T follicular helper cell (primary cell): ENCODE measurements at places on chromosomes 5 and 9.
A peak's percentile ranks its signal among the peaks of the same experiment; 100 is the strongest.

GRCh38 chr5:64693636-64694035 lies 3.3 kb downstream of the SHISAL2B start:
- DNase-seq, result no peak

GRCh38 chr9:94160594-94161501 lies 76.6 kb downstream of the PTPDC1 start:
- DNase-seq, result no peak

DNA sequence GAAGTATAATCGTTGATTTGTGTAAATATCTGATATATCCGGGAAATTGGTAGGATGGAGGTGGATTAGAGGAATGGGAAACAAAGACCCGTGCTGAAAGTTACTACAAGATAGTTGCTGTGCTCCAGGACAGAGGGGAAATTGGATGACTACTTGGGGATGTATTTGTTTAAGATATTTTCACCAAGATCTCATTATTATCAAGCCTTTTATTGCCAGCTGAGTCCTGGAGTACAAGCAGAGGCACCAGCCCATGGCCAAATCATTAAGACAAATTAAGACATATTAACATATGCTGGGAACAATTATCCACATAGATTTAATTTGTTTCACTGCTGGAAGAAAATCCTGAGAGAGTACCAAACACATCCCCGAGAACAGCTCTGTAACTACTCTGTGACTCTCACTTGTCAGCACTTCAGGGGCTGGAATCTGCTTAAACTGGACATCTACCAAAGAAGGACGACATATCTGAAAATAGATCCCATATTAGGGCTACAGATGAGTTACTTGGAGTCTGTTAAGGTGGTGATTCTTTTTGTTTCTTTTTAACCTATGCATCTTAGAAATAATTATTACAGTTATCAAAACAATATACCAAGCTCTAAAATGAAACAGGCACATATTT lies 68.2 kb downstream of the SLC1A1 start:
- no peak for DNase-seq

- DNase-seq, result no peak
Observed at GRCh38 chr9:12680757-12681156, 12.4 kb upstream of the TYRP1 start.

DNA sequence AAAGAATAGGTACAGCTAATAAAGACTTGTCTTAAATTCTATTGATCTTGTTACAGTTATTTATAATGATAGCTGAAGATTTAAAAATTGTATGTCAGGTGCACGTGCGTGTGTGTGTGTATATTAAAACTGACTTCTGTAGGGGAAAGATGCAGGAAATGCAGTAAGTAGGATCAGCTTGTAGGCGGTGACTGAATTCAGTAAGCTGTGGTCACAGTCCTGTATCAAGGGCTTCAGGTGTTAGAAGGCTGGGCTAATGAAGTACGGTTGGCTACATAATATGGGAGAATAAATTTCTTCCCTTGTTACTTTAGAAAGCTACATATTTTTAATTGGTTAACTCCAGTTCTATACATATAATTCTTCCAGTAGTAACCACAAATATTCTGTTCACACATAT lies 54.2 kb downstream of the LNPEP start:
- no peak for DNase-seq

DNA sequence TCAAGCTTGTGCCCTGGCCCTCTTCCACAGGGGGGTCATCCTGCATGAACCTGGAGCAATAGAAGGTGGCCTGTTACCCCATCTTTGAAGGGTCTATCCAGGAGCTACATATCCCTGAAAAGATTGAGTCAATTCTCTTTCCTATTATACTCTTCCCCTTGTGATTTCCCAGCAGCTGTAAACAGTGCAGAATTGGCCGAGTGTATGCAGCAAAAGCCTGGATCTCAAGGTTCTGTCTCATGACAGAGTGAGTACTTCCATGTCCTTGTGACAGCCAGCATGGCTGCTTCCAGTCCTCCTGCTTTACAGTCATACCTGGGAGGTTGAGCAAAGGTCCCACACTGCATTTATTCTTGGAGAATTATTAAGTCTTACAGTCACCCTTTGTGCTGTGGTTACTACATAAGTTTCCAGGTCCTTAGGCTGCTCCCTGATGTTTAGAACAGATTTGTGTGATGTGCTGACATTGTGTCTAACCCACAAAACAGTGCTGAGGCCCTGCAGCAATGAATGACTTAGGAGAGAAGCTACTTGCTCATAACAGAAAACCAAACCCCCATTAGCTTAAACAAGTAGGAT lies 67.5 kb downstream of the NREP start:
- no peak for DNase-seq

DNA sequence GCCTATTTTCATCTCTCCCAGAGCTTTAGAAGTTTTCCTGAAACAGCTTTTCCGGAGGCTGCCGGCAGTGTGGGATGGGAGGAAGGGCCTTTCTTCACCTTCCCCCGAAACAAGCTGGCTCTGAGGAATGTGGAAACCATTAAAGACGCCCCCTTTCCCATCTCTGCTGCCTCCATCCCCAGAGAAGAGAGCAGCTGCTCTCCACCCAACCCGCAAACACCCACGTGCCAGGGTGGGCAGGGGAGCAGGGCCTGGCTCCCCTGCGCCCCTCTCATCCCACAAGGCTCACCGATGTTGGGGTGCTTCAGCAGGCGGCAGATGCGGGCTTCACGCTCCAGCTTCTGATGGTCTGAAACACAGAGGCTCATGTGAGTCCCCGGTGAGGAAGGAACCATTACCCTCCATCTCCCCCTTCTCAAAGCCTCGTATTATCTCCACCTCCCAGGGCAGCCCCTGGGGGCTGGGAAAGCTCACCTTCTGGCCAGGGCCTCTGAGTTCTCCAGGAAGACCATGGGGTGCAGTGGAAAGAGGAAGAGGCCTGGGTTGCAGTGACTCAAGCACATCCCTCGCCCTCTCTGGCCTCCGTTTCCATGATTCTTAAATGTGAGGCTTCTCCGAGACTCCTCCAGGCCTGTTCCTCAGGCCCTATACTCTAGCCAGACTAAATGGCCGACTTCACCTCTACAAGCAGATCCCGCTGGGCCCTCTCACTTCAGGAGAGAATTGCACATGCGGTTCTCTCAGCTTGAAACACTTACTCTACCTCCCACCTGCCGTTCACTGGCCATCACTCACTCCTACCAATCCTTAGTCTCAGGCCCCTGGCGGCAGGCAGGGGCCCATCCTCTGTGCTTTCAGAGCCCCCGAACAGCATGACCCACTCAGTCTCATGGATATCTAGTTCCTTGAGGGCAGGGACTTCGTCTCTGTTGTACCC lies 24.6 kb downstream of the CAMK2A start:
- DNase-seq, result no peak

DNA sequence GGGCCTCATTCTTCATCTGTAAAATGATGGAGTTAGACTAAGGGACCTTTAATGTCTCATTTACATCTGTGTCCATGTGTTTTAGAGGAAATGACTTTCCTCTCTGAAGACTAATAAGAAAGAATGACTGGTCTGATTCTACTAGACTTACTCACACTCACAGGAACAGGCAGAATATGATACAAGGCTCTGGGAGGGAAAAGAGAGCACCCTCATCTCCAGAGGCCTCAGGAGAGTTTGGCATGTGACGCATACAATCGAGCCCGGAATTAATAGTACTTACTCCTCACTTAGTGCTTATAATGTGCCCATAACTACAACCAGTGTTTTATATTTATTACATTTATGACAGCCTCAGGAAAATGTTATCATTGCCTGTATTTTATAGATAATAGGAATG lies 608.7 kb downstream of the KCTD16 start:
- no peak for DNase-seq

- DNase-seq, result no peak
Observed at GRCh38 chr5:120447706-120448239, 16.3 kb upstream of the PRR16 start.

DNA sequence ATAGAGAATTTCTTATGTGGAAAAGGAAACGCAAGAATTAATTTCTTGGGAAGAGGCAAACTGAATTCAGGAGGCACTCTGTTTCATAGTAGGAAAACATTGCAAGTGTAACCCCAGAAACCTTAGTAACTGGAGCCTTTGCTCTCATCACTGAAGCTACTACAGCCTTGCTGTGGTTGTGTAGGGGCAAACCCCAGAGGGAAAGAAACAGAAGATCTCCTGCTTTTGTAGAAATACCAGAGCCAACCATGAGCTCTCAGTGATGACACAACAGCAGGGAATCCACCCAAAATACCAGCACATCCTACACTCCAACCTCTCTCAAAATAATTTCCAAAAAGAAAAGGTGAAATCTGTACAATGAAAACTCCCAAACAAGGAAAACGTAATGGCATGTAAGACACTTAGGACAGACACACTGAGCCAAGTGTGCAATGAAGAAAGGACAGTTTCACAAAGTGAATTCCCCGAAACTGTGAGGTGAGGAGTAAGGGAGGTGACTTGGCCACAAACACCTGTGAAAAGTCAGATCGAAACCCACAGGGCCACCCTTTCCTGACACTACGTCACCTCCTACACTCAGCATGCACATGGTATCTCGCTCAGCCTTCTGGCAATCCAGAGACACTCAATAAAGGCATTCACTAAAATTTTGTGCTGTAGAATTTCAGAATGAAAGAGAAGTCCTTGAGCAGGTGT lies 8.5 kb upstream of the ACSL6 start:
- peak; percentile 40 for DNase-seq

- no peak for DNase-seq
Observed at GRCh38 chr5:146549615-146550014, 33.6 kb upstream of the GPR151 start.

- no peak for DNase-seq
Observed at GRCh38 chr5:75138689-75139088, 86.3 kb upstream of the GCNT4 start.

DNA sequence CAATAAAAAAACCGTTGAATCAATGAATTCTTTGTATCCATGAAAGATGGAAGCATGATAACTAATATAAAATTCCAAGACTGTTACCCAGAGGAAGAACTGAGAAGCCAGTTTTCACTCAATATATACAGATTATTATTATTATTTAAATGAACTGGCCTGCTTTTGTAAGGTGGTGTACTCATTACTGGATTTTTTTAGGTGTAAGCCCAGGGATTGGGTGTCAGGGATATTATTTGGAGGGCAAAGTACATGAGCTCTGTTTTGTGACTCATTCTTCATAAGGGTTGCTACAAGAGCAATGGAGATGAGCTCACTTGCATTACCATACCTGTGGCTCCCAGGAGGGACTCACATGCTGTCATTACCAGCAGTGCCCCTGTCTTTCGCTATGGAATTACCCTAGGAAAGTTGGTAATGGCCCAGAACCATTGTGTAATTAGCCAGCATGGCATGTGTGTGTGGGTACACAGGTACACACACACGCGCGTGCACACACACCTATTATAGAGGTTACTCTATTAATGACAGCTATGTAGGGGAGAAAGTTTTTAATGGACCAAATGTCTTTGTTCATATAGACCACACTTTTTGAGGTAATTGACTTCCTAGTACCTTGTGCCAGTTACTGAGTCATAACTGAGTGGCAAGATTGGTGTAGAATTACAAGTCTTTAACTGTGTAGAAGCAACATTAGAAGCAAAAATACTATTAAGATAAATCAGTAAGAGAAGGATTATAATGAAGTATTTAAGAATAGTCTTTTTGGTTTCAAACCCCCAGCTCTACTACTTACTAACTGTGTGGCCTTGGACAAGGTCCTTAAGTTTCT lies 143.4 kb downstream of the GDNF start:
- DNase-seq, result no peak

GRCh38 chr9:120351106-120351505 lies 228.9 kb downstream of the CDK5RAP2 start:
- no peak for DNase-seq

DNA sequence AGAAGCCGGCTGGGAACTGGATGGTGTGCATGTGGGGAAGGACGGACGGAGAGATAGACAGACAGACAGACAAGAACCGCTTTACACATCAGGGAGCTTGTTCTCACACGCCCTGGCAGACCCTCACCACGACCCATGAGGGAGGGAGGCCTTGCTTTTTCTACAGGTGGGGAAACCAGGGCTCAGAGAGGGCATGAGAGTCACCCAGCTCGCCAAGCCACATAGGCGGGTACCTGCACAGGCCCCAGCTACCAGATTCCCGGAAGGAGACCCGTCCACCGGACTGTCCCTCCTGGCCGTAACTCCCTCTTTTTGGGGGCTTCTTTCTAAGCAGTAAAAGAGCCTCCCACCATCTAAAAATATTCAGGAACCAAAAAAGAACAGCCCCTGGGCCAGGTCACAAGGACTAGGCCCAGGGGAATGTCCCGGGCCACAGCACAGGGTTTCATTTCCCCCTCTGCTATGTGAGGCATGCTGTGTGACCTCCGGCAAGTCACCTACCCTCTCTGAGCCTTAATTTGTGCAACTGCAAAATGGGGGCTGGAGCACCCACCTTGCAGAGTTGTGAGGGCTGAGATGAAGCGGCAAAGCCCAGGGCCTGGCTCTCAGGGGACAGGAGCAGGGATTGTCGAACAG lies 84.4 kb upstream of the SARDH start:
- no peak for DNase-seq
